ENCODE measurements at places on chromosomes 4 and X. TPM values are rescaled to one million over a fixed set of nuclear protein-coding genes. Genes with fewer than 3 reads are reported as not detected.

Gene CDKL2
- total RNA-seq: 1.8 TPM

Gene FAM47A
- total RNA-seq: not detected

Gene DCAF8L2
- total RNA-seq: not detected

- no peak for DNase-seq
These were observed 4.8 kb downstream of the SLC16A2 start for GRCh38 chrX:74426071-74426470.

- DNase-seq: no peak
These were observed 32.2 kb downstream of the TRMT44 start for GRCh38 chr4:8472689-8473197.
